ENCODE measurements at places on chromosomes 1 and 21.

DNA sequence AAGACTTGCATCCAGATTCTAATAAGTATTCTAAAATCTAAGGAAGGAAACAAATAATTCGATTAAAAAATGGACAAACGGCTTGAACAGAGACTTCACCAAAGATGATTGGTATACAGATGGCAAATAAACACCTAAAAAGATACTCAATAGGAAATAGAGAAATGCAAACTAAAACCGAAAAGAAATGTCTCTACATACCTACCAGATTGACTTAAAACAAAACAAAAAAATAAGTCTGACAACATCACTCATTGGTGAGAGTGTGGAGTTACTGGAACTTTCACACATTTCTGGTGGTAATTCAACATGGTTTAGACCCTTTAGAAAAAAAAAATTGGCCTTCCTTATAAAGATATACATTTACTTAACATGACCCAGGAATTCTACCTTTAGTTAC, 869.8 kb downstream of the TTLL7 start:
- DNase-seq, result no peak

- peak; percentile 89 for DNase-seq
These were observed 127.4 kb upstream of the DPYD start for GRCh38 chr1:98048244-98048643.

DNA sequence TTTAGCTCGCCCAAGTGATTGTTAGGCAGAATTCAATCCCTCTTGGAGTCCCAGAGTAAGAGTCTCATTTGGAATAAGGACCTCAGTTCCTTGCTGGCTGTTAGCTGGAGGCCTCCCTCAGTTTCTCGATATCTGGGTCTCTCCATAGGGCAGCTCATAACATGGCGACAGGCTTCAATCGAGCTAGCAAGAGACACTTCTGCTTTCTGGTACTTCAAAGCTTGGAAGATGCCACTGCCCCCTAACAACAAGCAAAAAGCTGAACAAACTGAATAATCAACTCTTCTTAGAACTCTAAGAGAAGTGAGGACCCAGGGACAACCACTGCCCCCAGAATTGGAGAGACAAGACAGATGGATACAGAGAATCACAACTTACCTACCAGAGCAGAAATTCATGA, 86.2 kb downstream of the TEX35 start:
- DNase-seq, result no peak

- no peak for DNase-seq
These were observed 99.2 kb downstream of the PHTF1 start for GRCh38 chr1:113660088-113660487.

Data from umbilical cord (tissue), 2 donors.